Non-pigmented ciliary epithelial cell (primary cell): ENCODE measurements at places on chromosomes 5 and 9.

GRCh38 chr9:79189511-79189924, 382.2 kb upstream of the TLE4 start:
- peak; percentile 54 for DNase-seq

- no peak for DNase-seq
Measured at GRCh38 chr9:77507212-77507961, 140.7 kb downstream of the GNA14 start.

GRCh38 chr9:104872656-104873488, 55.1 kb downstream of the ABCA1 start:
- peak; percentile 94 for DNase-seq

DNA sequence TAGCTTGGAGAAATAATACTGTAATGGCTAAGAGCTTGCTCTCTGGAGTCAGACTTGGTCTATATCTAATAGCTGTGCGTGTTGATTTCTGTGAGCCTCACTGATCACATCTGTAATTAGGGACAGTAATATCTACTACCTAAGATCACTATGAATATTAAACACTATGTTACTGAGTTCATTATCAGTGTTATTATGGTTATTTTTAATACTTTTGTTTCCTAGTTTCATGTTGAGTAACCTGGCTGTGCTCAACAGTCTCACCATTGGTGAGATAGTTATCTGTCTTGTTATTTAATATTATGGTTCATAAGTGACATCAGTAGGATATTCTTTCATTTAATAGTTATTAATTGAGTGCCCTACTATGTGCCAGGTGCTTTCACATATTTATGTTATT, 22.4 kb upstream of the CAVIN4 start:
- DNase-seq: no peak

GRCh38 chr5:96537386-96537785, 104.3 kb upstream of the PCSK1 start:
- DNase-seq: peak; percentile 70

GRCh38 chr5:103057208-103058130, 62.5 kb downstream of the GIN1 start:
- DNase-seq: peak; percentile 10

- no peak for DNase-seq
Measured at GRCh38 chr5:73256012-73256411, 83.0 kb downstream of the TMEM174 start.

- no peak for DNase-seq
Measured at GRCh38 chr9:102185371-102185770, 446.9 kb upstream of the GRIN3A start.

GRCh38 chr9:108836319-108836718, 19.5 kb downstream of the ACTL7B start:
- no peak for DNase-seq
